ENCODE measurements at places on chromosomes 5 and 9.

- no peak for DNase-seq
Measured at GRCh38 chr9:84271531-84271900, 69.0 kb downstream of the SLC28A3 start.

- DNase-seq, result no peak
Measured at GRCh38 chr9:14433351-14434157, 119.6 kb upstream of the NFIB start.

DNA sequence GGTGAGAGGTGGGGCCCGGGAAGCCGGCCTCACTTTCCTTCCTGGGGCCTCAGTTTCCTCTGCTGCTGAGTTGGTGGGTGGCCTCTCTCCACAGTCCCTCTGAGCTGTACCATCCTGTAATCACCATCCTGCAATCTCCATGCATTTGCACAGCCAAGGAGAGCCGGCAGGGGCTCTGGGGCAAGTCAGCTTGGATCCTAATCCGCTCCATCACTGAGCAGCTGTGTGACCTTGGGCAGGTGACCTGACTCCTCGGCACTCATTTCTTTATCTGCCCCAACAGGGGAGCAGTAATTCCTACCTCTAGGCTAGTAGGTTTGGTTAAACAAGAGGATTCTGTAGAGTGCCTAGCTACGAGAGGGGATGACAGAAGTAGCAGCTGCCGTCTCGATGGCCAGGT, 88.2 kb upstream of the ZNF618 start:
- no peak for DNase-seq

- no peak for DNase-seq
Measured at GRCh38 chr9:75084081-75084672, 3.8 kb downstream of the NMRK1 start.

GRCh38 chr5:1322036-1322900, 22.6 kb downstream of the CLPTM1L start:
- DNase-seq, result no peak

DNA sequence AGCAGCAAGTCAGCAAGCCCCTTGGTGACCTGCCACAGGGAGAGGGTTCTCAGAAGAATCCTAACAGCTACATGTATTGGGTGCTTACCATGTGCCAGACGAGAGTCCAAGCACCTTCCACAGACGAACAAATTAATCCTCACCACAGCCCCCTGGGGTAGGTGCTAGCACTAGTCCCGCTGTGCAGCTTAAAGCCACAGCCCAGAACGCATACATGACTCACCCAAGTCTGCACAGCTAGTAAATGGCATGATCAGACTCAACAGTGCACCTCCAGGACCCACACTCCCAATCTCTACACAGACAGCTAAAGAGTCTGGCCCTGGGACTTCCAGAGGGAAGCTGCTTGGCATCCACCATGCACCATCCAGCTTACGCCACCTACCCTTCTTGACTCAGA, 111.5 kb downstream of the PAX5 start:
- DNase-seq, result no peak

GRCh38 chr5:174145091-174145490, 99.6 kb downstream of the NSG2 start:
- no peak for DNase-seq

- no peak for DNase-seq
Measured at GRCh38 chr9:111481885-111482636, 2.1 kb downstream of the ECPAS start.

GRCh38 chr9:1298046-1298445, 247.9 kb downstream of the DMRT2 start:
- no peak for DNase-seq

- DNase-seq, result no peak
Measured at GRCh38 chr5:81222285-81222684, 10.8 kb upstream of the CKMT2 start.

DNA sequence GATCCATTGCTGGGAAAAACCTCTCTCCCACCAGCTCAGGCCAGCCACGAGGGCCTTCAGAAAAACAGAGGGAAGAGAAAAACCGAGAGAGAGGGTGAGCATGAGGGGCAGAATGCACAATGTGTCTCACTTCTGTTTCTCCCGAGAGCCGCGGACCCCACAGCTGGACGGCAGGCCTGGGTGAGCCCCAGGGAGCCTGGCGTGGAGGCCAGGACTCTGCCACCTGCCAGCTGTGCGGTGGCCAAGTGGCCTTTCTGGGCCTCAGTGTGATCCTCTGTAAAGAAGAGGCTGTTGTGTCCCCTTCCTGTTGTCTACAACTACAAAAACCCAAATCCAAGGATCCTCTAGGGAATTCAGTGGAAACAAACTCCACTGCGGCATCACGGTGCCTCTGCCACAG, 179.3 kb downstream of the PAX5 start:
- no peak for DNase-seq

DNA sequence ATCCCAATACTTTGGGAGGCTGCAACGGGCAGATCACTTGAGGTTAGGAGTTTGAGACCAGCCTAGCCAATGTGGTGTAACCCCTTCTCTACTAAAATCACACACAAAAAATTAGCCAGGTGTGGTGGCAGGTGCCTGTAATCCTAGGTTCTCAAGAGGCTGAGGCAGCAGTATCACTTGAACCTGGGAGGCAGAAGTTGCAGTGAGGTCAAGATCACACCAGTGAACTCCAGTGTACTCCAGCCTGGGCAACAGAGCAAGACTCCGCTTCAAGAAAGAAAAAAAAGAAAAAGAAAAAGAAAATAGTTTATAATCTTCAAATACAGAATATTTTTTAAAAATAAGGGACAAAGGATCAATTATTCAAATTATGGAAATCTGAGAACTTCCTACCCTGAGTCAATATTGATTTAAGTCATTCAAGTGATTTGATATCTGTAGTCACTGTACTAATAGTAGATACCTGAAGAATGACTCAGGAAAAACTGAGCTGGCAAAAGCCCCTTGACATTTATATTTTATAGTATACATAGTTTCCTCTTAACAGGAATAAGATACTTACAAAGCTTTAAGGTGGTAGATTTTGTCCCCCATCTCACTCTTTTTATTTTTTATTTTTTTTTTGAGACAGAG, 61.8 kb downstream of the PTBP3 start:
- DNase-seq, result no peak

- no peak for DNase-seq
Measured at GRCh38 chr5:153187503-153187902, 303.0 kb upstream of the GRIA1 start.

DNA sequence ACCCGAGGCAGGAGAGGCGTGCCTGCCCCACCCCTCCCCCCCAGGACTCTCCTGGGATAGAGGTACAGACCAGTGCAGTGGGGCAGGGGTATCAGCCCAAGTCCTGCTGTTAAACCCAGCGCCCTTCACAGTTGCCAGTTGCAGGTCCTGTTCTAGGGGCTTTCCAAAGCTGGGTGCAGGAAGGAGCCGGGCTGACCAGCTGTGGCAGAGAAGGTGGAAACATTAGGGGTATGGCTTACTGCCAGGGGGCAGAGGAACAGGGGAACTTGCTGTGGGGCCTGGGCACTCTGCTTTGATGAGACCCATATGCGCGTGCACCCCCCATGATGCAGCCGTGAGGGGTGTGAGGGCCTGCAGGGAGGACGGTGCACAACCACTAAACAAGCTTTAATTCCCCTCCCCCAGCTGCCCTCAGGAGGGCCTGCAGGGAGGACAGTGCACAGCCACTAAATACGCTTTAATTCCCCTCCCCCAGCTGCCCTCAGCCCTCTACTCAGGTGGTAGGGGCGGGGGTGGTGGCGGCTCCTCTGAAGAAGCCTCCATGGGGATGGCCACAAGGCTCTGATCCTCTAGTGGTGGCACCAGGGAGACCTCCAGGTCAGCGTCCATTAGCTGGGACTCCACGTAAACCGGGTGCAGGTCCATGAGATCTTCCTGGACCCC, 766 bp upstream of the LRRC26 start:
- no peak for DNase-seq

- no peak for DNase-seq
Measured at GRCh38 chr5:63987053-63987452, 24.8 kb upstream of the HTR1A start.

DNA sequence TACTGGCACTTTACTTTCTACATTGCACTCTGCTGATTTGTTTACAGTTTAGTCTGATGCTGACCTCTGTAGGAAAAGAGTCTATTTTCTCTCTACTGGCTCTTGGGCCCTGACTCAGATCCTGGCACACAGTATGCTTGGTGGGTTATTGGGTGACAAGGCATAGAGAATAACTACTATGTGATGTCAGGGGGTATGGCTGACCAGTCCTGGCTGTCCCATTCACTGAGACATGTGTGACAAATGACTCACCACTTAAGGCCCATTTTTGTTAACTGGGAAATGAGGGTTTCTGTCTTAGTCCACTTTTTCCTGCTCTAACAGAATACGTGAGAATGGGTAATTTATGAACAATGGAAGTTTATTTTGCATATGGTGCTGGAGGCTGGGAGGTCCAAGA, 66.4 kb downstream of the DAPK1 start:
- no peak for DNase-seq

DNA sequence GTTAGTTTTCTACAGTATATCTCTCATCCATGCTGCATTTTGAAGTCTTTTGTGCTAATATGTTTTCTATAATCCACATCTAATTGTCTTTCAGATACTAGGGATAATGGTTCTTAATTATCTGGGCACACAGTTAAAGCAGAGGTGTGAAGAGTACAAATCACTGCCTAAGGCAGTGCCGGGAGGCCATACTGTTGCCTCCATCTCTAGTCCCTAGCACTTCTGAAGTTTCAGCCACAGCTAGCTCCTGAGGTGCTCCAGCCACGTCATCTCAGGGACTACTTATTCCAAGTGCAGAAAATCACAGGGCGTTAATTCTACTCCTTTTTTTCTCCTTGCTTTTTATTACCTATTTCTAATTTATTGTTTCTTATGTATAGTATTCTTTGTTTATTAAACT, 760.0 kb upstream of the FAM174A start:
- DNase-seq, result no peak

- no peak for DNase-seq
Measured at GRCh38 chr5:1545805-1546355, 22.1 kb upstream of the LPCAT1 start.

DNA sequence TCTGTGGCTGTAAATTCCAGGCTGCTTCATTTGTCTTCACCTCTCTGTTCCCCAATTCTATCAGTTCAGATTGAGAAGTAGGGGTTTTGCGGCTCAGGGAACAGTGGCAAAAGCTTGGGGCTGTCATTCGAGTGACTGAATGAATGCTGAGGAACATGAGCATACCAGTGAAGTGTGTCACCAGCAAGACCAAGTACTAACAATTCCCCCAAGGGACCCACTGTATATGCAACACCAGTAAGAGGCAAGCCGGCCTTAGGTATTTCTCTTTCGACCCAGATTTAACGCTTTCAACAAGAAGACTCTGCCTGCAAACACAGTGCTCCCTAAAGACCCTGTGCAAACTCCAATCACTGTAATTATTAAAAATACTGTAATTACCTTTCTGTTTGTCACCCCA, 25.8 kb downstream of the KLHL3 start:
- no peak for DNase-seq

GRCh38 chr5:138752341-138752950, 779 bp upstream of the CTNNA1 start:
- DNase-seq, result no peak

- no peak for DNase-seq
Measured at GRCh38 chr5:54341971-54342370, 31.6 kb upstream of the ARL15 start.

GRCh38 chr9:89212171-89212570, 33.6 kb upstream of the SHC3 start:
- no peak for DNase-seq

DNA sequence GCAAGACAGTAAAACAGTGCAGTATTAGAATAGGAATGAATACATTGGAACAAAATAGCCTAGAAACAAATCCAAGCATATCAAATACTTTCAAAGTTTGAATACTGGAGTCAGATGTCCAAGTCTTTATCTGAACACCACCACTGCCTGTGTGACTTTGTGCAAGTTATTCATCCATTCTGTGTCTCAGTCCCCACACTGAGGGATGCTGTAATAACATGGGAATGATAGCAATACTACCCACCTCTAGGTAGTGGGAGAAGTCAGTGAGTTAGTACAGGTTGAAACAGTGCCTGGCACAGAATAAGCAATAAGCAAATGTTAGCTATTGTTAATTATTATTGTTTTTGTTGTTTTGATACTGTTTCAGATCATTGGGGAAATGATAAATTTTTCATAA, 130.9 kb downstream of the SUSD1 start:
- no peak for DNase-seq

DNA sequence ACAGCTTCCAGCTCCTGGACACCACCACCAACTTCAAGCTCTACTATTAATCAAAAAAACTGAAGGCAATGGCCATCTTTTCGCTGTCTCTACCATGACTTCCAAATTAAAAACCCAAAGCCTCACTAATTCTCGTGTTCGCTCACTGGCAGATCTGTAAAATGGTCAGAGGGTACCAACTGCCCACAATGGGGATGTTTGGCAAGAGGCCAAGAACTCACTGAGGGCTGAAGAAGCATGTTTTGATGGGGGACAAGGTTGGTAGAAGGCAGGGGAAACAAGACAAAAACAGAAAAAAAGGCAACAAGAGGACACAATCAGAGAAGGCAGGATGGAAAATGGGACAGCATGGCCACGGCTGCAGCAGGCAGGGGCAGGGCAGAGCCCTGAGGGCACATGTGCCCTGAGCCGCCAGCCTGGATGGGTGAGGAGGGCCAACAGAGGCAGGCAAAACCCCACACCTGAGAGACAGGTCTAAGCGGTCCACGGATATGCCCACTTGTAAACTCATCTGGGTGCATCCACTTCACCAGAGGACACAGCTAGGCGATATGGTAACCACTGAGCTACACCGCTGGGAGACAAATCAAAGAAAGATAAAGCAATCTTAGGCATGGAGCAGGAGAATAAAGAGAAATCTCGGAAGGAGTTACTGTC, 50.3 kb downstream of the PFDN1 start:
- no peak for DNase-seq
